Naive thymus-derived CD4-positive, alpha-beta T cell (primary cell): ENCODE measurements at places on chromosomes 1 and 21. TPM values are rescaled to one million over a fixed set of nuclear protein-coding genes. Genes with fewer than 3 reads are reported as not detected.
A peak's percentile ranks its signal among the peaks of the same experiment; 100 is the strongest.

DNA sequence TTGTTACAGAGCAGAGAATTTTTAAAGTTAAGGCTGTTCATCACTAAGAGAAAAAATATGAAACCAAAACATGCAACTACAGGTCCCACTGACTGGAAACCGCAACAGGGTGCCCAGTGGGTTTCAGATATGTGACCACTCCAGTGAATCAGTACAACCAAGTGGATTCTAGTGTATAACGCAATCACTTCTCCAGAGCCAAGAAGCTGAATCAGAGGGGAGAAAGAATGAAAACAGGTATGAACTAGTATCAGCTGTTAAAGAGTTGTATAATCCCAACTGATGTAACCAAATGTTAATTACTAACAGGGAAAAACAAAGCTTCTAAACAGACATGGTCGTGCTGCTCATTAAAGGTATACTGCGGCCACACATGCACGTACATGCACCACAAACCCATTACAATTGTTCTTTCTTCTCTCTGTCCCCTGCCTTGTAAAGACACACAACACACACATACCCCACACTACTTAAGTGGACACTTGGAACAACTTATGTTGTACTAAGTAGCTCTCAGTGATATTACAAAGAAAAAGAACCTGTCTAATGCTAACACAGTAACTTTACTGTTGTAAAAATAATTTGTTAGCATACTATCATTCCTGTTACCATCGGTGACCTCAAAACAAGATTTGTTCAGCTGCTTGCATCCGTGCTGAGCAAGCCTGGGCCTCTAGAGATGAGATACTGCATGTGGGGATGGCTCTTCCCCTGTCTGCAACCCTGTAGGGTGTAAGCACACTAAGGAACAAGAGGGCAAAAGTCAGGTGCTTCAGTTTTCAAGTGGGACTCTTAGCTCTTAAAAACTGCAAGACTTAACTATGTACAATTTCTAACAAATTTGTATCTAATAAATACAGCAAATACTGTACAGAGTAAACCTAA, 74.2 kb downstream of the PTPN14 start:
- no peaks in the 10 kb centered on the region for H3K36me3 ChIP-seq
- no peaks in the 10 kb centered on the region for H3K27me3 ChIP-seq
- H3K27ac ChIP-seq, result no peak overlapping the region

- H3K4me1 ChIP-seq, result no peaks in the 10 kb centered on the region
- no peak for DNase-seq
- H3K4me3 ChIP-seq, result no peak overlapping the region
Measured at GRCh38 chr1:43402089-43402865, 12.6 kb downstream of the SZT2 start.

- no peaks in the 10 kb centered on the region for H3K27me3 ChIP-seq
- H3K4me3 ChIP-seq, result peak within 1 kb of the TSS; percentile 61
- H3K4me1 ChIP-seq, result no peaks in the 10 kb centered on the region
- DNase-seq, result no peak
- H3K27ac ChIP-seq, result peak within 1 kb of the TSS; percentile 78
Measured at GRCh38 chr1:44031252-44032169, at the start of gene SLC6A9. TSS of gene SLC6A9 (minus strand) at chr1:44031462. CDS start at chr1:44024277, 7,185 bp downstream.

DNA sequence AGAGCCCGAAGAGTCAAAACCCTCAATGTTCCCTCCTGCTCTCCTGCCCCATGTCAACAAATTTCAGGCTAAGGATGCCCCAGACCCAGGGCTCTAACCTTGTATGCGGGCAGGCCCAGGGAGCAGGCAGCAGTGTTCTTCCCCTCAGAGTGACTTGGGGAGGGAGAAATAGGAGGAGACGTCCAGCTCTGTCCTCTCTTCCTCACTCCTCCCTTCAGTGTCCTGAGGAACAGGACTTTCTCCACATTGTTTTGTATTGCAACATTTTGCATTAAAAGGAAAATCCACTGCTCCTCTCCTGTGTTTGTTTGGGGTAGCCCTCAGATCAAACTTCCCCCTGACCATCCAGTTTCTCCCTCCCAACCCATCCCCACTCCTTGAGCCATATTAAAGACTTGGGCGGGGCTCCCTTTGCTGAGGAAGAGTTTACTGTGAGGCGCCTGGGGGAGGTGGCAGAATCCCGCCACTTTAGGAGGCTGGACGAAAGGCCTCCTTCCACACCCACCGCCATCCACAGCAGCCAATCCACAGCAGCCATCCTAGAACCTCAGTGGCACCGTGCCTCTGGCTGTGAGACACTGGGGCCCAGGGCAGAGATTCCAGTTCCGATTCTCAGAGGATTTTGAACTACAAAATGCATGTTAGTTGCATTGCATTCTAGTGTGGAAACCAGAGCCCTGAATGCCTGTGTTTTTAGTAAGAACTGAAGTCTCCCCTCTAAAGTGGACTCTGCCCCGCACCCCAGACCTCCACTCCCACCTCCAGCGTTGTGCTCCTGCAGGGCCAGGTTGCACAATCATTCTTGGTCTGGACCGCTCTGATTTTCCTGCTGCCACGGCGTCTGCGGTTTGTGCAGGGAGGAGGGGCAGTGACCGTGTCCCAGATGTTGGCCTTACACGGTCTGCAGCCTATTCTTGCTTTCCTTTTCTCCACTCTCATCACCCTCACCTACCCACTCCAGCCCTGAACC, 3.0 kb downstream of the OLFML3 start:
- no peak overlapping the region for H3K27ac ChIP-seq
- no peaks in the 10 kb centered on the region for H3K36me3 ChIP-seq
- DNase-seq, result no peak
- no peaks in the 10 kb centered on the region for H3K4me1 ChIP-seq
- H3K27me3 ChIP-seq, result no peaks in the 10 kb centered on the region

GRCh38 chr1:33367485-33368405, 46.8 kb upstream of the A3GALT2 start:
- no peak overlapping the region for H3K4me3 ChIP-seq
- no peaks in the 10 kb centered on the region for H3K4me1 ChIP-seq
- peak; percentile 75 for DNase-seq
- no peak overlapping the region for H3K27ac ChIP-seq

- no peaks in the 10 kb centered on the region for H3K27me3 ChIP-seq
- no peak for DNase-seq
- no peak overlapping the region for H3K27ac ChIP-seq
- no peak overlapping the region for H3K4me3 ChIP-seq
- no peaks in the 10 kb centered on the region for H3K36me3 ChIP-seq
Measured at GRCh38 chr1:916173-917075, 7.3 kb upstream of the SAMD11 start.

TP73 gene
- 0.15 TPM for total RNA-seq

DNASE2B gene
- not detected for total RNA-seq

PPFIA4 gene
- total RNA-seq, result 0.86 TPM

KDF1 gene
- total RNA-seq, result 1.7 TPM
